ENCODE measurements at places on chromosomes 7 and 10.
A peak's percentile ranks its signal among the peaks of the same experiment; 100 is the strongest.

DNA sequence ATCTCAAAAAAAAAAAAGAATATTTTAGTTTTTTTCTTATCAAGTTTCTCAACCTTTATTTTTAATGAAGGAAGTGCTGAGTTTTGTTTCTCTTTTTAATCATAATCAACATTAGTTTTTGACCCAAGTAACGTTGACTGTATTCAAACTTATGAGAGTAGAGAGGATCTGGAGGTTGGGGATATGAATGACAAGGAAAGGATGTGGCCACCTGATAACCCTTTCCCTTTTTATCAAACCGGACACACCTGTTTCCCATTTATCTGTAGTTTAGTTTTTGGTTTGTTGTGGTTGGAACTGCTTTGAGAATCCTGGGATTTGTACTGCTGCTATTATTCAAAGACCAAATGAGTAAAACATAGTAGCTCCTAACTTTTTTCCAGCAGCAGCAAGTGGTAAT, 38.6 kb downstream of the HACD1 start:
- DNase-seq: no peak

- DNase-seq: peak; percentile 5
These were observed 2.2 kb downstream of the TRIL start for GRCh38 chr7:28955718-28956607.

- DNase-seq: no peak
These were observed 97.6 kb upstream of the CTTNBP2 start for GRCh38 chr7:117970801-117971200.

- DNase-seq: no peak
These were observed 3.5 kb downstream of the DMTF1 start for GRCh38 chr7:87155788-87156187.

- no peak for DNase-seq
These were observed 7.3 kb downstream of the ICA1 start for GRCh38 chr7:8254667-8255066.

- DNase-seq: no peak
These were observed 537.4 kb downstream of the CNTNAP2 start for GRCh38 chr7:146654048-146654447.

All from CD4-positive, alpha-beta T cell treated with Interleukin-4 for 1 hour (primary cell).